ENCODE measurements at places on chromosomes 16 and 17.

- no peak for DNase-seq
Observed at GRCh38 chr17:30132615-30133014, 16.0 kb downstream of the NSRP1 start.

DNA sequence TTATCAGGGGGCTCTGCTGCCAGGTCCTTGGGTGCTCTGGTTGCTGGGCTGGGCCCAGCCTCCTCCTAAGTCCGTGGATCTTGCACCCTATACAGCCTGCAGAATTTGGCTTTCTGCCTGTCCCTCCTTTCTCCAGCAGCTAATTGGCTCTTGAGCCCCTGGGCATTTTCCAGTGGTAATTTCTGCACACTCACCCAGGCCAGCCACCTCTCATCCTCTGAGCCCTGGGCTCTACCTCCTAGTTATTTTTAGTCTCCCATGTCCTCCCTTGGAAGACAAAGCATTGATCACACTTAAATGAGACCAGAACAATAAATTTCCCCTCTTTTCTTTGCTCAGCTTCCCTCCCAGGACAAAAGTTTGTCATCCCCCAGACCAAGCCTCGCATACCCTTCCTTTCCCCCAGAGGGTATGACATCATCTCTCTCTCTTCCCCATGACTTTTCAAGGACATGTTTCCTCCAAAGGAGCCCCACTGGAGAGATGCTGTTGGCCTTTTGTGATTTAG is 38.1 kb downstream of the C17orf75 start:
- DNase-seq, result no peak

GRCh38 chr17:81515530-81516041 is 3.0 kb upstream of the ACTG1 start:
- no peak for DNase-seq

- DNase-seq, result no peak
Observed at GRCh38 chr16:49473131-49473530, 99.5 kb downstream of the C16orf78 start.

DNA sequence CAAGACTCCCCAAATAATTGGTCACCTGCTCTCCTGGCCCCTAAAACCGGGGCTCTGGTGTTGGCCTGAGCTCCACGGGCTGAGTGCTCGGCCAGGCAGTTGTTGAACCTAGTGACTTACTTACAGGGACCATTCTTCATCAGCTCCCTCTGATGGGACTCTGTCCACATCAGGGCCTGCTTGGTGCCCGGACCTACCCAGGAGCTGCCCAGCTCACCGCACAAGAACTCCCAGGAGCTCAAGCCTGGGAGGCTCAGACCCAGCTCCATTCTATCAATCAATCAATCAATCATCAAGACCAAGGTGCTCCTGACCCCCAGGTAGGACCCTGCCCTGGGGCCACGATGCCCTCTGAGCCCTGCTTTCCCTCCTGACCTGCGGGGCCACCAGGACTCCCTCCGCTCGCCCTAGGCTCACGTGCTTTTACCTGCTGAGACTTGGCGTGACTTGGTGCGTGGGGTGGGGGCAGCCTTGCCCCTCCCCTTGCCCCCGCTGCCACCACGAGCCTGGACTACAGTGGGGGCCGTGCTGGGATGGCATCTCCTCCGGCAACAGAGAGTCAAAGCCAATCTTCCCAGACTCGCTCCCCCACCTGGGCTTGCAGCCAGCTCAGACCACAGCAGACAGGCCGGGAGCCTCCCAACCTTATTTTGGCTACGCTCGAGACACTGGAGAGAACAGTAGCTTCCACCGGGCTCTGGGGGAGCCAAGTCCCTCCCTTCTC is 15.7 kb downstream of the IL34 start:
- DNase-seq, result no peak

DNA sequence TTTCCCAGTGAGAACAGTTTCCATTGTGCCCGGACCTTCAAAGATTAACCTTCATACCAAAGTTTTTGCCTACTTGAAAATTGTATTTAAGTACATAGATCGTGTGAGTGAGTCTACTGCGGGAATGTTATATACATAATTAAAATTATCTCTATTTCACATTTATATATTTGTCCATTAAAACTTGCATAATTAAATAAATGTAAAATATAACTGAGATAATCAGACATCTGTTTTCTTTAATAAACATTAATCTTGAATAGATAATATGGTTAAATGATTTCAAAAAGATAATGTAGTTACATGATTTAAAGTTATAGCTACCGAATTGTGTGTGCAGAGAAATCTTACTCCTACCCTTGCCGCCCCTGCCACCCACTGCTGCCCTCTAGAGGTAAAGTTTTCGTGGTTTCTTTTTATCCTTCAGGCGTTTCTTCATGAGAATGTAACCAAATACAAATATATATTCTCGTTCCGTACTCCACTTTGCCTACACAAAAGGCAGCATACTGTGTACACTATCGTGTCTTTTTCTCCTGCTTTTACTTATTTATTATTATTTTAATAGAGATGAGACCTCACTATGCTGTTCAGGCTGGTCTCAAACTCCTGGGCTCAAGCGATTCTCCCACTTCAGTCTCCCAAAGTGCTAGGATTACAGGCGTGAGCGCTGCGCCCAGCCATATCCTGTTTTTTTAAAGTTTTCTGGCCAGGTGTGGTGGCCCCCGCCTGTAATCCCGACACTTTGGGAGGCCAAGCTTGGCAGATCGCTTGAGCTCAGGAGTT is 35.6 kb downstream of the RPA1 start:
- peak; percentile 53 for DNase-seq

GRCh38 chr17:31778523-31778922 is 80.5 kb downstream of the COPRS start:
- no peak for DNase-seq

DNA sequence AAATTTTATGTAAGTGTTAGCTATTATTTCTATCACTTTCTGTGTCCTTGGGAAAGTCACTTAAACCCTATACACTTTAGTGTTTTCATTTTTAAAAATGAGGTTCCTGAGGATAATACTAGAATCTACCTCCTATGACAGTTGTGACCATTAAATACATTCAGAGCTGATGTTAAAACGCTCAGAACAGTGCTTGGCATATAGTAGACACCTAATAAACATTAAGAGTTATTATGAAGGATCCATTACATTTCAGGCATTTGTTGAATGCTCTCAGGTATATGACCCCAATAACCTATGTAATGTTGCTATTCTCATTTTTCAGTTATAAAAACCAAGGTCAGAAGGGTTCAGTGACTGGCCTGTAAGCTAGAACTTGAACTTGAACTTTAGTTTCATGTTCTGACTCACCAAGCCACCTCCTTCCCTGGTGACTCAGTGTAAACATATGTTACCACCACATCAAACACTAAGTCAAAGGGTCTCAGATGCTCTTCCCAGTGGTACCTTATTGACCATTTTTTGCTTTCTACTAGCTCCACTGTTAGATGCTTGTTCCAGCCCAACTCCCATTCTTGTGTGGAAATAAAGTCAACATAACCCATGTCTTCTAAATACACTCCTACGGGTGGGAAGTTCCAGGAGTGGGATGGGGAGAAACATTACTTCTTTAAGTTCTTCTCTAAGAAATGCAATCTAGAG is 47.6 kb downstream of the HSD17B2 start:
- no peak for DNase-seq

DNA sequence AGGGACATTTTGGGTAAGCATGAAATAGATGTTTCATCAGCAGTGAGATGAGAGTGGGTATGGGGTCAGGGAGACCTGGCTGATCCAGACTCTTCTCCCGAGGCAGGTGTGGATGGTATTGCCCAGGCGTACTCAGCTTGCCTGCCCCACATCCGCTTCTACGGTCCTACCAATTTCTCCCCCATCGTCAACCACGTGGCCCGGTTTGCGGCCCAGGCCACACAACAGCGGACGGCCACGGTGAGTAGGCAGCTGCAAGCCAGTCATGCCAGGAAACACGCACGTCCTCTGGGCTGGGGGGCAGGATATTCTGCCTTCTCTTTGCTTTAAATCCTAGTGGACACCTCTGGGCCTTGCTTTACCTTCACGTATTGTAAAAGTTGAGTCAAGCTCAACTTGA is 44.7 kb downstream of the CPNE2 start:
- DNase-seq, result no peak

Measured in activated naive CD4-positive, alpha-beta T cell treated with Interleukin-2 at 50 U/mL for 16 hours (primary cell).